ENCODE measurements at places on chromosomes 5 and 9.

GRCh38 chr5:111930449-111930848, 173.5 kb upstream of the NREP start:
- no peak for DNase-seq

- no peak for DNase-seq
These were observed 6.9 kb upstream of the SLC27A4 start for GRCh38 chr9:128333451-128333869.

DNA sequence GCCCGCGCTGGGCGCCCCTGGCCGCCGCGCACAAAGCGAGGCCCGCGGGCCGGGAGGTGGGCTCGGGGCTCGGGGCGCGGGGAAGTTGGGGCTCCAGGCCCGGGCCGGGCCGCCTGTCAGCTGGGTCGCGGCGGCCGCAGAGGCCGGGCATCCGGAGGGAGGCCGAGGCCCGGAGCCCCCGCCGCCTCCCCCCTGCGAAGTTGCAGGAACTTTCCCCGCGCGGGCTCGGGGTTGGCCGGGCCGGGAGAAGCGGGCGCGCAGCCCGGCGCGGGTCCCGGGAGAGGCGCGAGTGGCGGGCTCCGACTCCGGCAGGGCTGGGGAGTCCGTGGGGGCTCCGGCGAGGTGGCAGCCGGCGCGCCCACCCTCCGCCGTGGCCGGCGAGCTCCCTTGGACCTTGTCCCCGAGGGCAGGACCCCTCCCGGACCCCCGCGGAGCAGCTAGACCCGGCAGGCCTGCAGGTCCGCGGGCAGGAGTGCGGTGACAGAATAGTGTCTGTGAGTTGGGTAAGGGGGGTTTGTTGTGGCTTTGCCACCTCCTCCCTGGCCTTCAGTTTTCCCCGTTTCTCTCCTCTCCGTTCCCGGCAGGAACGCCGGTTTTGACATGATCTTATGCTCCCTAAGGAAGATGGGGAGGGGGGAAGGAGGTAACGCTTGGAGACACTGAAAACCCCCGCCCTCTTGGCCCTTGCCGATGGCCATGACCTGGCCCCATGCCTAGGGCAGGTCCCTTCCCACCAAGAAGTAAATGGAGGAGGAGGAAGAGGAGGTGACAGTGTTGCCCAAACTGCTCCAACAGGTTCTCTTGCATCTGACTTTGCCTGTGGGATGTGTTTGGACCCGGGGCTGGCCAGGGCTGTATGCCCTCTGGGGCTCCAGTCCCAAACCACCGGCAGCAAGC, 942 bp downstream of the PHF2 start:
- DNase-seq: no peak

DNA sequence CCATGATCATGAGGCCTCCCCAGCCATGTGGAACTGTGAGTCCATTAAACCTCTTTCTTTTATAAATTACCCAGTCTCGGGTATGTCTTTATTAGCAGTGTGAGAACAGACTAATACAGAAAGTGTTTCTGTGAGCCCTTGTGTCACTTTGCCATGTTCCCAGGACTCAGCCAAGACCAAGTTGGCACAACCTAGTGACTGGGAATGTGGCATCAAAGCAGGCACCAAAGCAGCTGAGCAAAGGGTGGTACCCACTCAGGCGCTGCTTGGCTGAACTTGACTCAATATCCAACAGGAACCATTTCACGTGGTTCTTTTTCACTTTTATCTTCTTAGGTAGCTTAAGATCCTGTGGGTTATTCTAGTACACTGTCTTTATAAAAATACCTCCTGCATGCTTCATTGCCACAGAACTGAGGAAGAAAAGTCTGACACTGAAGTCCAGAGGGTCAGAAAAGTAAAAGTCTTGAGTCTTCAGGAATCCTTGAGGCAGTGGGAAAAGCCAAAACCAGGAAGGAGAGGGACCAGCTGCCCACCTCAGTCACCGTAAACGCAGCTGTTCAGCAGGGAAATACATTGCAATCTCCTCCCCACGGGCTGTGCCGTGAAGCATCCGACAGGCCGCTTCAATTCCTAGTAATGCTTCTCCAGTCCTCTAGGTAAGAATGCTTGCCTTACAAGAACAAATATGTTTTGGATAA, 90.5 kb upstream of the RETREG1 start:
- DNase-seq: no peak

- no peak for DNase-seq
These were observed 13.7 kb upstream of the RUFY1 start for GRCh38 chr5:179536676-179537075.

- DNase-seq: no peak
These were observed 148.9 kb downstream of the RXRA start for GRCh38 chr9:134475011-134475790.

- no peak for DNase-seq
These were observed 442.5 kb upstream of the COX7C start for GRCh38 chr5:86175224-86175623.

GRCh38 chr9:124334568-124335319, 77.0 kb downstream of the NEK6 start:
- DNase-seq: no peak

GRCh38 chr9:103362986-103363385, 367.9 kb downstream of the CYLC2 start:
- no peak for DNase-seq

GRCh38 chr5:149424371-149425315, 45.6 kb upstream of the IL17B start:
- no peak for DNase-seq

- DNase-seq: no peak
These were observed 295.2 kb downstream of the ARHGAP26 start for GRCh38 chr5:143065185-143065965.

DNA sequence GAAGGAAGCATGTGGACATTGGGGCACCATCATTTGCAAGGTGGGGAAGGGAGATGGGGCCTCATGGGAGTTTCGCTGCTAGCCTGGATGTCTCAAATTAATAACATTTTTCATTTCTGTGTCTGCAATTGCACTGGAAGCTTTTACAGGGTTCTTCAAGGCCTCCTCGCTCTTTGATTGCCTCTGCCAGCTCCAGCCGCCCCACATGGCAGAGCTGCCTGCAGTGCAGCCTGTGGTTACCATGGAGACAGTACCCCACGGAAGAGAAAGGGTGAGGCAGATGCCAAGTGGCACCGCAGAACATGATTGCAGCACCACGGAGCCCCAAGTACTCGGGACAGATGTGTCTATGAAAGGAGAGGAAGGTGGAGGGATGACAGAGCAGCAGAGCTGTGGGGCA, 25.4 kb downstream of the CTNND2 start:
- DNase-seq: no peak

GRCh38 chr9:21688108-21689102, 114.0 kb upstream of the MTAP start:
- DNase-seq: no peak

DNA sequence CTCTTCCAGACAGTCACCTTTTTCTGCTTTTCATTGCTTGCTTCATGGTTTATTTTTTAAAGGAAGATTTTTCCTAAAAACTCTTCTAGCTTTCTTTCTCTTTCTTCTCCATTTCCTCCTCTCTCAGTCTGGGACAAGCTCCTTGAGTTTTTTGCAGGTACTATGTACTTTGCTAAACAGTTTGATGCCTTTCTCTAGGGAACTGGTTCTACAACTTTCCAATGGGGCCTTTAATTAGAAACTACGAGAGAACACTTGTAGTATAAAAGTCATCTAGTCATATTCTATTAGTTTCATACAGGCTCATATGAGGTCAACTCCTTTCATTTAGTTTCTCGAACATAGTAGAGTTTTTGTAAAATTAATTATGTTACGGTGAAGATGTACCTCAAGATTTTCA, 189.6 kb downstream of the DOCK8 start:
- DNase-seq: no peak

DNA sequence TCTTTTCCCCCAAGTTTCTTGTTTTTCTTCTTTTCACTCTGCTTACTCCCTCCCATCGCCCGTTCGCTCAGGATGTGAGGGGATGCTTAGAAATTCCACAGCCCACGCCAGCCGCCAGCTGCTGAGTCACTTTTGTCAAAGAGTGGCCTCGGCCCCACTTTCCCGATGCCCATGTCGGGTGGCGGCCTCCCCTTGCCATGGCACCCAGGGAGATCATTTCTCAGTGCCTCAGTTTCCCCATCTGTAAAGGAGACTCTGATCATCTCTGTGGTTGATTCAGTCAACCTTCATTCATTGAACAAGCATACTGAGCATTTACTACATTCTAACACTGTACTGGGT, 353 bp upstream of the PDGFRB start:
- DNase-seq: no peak

DNA sequence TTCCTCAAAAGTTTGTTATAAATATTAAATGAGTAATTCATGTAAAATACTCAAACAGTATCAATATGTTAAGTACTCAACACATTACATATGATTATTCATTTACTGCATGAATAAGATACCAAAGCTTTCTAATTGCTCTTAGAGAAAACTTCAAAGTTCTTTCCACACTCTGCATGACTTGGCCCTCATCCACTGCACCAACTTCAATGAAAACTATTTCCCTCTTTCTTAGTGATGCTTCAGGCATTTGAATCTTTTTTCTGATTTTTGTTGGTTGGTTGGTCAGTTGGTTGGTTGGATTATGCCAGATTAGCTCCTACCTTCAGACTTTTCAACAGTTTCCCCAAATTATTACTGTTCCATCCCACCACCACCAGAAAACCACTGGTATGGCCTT, 314.7 kb upstream of the RGMB start:
- no peak for DNase-seq

- no peak for DNase-seq
These were observed 18.0 kb upstream of the PRR16 start for GRCh38 chr5:120446068-120446492.

DNA sequence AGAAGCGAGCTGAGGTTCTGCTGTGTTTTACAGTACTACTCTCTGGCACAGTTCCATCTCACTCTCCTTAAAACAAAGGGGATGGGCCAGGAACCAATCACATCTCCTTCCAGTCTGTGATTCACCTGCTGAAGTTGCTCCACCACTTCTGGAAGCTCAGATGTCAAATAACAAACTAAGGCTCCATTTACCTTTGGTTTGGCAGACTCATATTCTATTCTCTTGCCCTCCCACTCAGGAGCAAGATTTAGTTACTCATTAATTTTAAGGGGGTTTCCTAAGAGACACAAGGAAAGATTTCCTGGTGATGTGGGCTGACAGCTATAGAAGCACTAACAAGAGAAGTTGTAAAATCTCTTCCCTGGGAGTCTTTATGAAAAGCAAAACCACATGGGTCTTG, 37.8 kb upstream of the KIF2A start:
- no peak for DNase-seq

GRCh38 chr9:68740561-68740960, 35.5 kb downstream of the PIP5K1B start:
- no peak for DNase-seq

- DNase-seq: no peak
These were observed 524 bp downstream of the CCNB1 start for GRCh38 chr5:69167493-69167855.

DNA sequence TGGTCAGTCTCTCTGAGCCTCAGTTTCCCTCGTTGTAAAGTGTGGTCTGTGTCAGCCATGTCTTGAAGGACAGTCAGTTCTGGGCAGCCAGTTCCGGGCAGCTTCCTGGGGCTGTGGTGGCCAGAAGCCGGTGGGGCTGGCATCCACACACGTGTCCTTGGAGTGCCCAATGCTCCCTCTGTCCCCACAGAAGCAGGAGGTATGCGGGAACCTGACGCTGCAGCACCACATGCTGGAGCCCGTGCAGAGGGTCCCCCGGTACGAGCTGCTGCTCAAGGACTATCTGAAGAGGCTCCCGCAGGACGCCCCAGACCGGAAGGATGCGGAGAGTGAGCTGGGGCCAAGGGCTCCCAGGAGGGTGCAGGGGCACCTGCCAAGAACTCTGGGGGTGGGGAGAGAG, 48.4 kb upstream of the SUSD3 start:
- DNase-seq: no peak

- no peak for DNase-seq
These were observed 72.9 kb downstream of the SMIM15 start for GRCh38 chr5:61089351-61089750.

- DNase-seq: no peak
These were observed 7.4 kb downstream of the OTULINL start for GRCh38 chr5:14588758-14589543.

- no peak for DNase-seq
These were observed 18.2 kb upstream of the CACFD1 start for GRCh38 chr9:133441571-133441970.
